ENCODE measurements at places on chromosomes 2 and 18. TPM values are rescaled to one million over a fixed set of nuclear protein-coding genes. Genes with fewer than 3 reads are reported as not detected.
A peak's percentile ranks its signal among the peaks of the same experiment; 100 is the strongest.

GRCh38 chr18:79988071-79988450 is 302 bp downstream of the TXNL4A start:
- DNase-seq, result peak; percentile 77

- no peak for DNase-seq
These were observed 91.1 kb downstream of the EML6 start for GRCh38 chr2:54814389-54815147.

- peak; percentile 23 for DNase-seq
These were observed 26.3 kb downstream of the DHRS9 start for GRCh38 chr2:169095621-169096105.

- no peak for DNase-seq
These were observed 691.1 kb downstream of the SLC4A3 start for GRCh38 chr2:220318508-220318907.

DNA sequence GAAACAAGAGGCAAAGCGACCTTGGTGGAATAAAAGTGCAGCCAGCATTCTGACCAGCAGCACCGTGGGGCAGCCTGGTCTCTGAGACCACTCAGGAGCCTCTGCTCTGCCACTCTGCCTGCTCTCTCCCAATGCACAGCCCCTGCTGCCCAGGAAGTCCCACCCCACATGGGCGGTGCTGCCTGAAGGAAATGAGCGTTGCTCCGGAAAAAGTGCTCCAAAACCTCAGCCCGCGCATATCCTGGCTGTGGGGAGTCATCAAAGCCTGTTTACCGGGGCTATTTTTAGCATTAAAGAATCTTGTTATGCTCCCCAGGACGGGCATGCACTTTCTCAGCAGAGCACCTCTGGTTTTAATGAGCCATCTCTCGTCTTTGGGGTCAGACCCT is 54.5 kb downstream of the EPAS1 start:
- DNase-seq, result no peak

- DNase-seq, result no peak
These were observed 230.8 kb downstream of the CELF4 start for GRCh38 chr18:37334631-37335408.

The POU3F3 gene
- not detected for total RNA-seq

- DNase-seq, result no peak
These were observed 127.2 kb downstream of the OSBPL1A start for GRCh38 chr18:24270358-24270936.

- DNase-seq, result no peak
These were observed 45.2 kb downstream of the PPP4R1 start for GRCh38 chr18:9569178-9569577.

The LONRF2 gene
- 1.4 TPM for total RNA-seq

The SLC9A4 gene
- total RNA-seq, result 0.80 TPM

The ARHGEF4 gene
- total RNA-seq, result 17.8 TPM

DNA sequence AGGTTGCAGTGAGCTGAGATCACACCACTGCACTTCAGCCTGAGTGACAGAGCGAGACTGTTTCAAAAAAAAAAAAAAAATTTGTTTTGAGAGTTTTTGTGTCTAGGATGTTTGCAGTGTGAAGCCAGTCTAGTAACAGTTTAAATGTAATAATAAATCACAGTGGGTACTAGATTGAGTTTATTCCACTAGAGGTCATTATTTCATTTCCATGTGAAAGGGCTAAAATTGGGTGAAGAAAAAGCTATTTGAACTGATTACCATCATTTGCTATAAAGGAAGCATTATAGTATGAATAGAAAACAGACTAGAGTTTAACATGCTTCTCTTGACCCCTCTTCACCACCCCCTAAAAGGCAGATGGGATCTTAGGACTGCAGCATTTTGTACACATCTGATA is 20.3 kb downstream of the SNRPD1 start:
- no peak for DNase-seq
